ENCODE measurements at places on chromosomes 5 and 9. TPM values are rescaled to one million over a fixed set of nuclear protein-coding genes. Genes with fewer than 3 reads are reported as not detected.

GRCh38 chr9:71001780-71002386 lies 119.5 kb downstream of the TRPM3 start:
- peak; percentile 2 for DNase-seq

GRCh38 chr5:135715267-135716055 lies 119.0 kb upstream of the SLC25A48 start:
- DNase-seq, result no peak

- no peak for DNase-seq
Observed at GRCh38 chr9:105057551-105057950, 129.6 kb upstream of the ABCA1 start.

DNA sequence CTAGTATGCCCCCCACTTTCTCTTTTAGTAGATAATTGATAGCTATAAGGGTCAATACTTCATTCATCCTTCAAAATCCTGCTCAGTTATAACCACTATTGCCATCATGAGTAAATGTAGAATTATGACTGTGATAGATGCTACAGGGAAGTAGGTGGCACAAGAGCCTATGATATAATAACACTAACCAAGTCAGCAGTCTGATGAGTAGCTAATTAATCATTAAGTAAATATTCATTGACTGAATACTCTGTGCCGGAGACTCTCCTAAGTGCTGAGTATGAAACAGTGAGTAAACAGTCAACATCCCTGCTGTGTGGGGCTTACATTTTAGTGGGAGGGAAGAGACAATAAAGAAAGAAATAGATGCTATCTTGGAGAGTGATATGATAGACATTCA lies 430.3 kb upstream of the ZNF462 start:
- DNase-seq, result no peak

DNA sequence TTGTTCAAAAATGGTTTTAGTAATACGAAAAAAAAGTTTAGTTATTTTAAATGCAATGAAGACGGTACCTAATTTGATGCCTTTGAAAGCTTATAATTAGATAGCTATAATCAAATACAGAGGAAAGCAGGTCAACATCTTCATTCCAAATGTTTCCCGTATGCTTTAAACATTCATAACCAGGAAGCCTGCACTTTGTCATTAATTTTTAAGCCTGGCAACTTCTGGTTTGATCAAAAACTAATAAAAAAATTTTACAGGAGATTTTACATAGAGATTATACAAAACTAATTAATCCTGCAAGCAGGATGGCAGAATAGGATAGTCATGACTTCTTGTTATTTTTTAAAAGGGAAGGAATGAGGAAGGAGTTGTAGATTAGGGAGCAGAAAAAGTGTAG lies 353.0 kb downstream of the FBXL17 start:
- no peak for DNase-seq

- DNase-seq, result peak; percentile 19
Observed at GRCh38 chr9:124122813-124123462, 111.4 kb downstream of the LHX2 start.

- DNase-seq, result no peak
Observed at GRCh38 chr9:79080536-79080935, 491.2 kb upstream of the TLE4 start.

- DNase-seq, result no peak
Observed at GRCh38 chr9:100555471-100555870, 22.4 kb upstream of the CAVIN4 start.

DNA sequence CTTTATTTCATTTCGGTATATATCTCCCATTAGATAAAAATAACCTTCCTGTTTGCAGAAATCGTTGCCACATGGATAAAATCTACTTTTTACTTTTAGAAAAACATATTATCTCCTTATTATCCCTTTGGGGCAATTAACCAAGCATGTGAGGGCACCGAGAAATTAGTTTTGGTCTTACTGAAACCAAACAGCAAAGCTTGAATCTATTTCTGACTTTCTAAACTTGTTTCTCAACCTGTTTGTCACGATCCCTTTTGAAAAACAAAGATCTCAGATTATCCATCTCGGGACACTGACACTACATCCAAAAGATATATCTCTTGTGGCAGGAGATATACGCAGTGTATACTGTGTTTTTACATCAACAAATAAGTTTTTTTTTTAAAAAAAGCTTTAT lies 2.3 kb downstream of the TUT7 start:
- DNase-seq, result no peak

DNA sequence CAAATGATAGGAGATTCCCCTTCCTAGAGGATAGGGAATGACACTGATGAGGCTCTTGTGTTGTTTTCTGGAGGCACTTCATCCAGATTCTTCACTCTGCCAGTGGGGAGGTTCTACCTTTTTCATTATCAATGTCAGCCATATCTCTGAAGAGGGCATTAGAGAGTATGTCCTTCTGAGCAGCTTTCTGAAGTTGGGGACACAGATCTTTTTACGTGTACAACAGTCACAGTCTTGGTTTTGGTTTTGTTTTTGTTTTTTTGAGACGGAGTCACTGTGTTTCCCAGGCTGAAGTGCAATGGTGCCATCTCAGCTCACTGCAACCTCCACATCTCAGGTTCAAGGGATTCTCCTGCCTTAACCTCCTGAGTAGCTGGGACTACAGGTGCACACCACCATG lies 22.6 kb downstream of the CENPH start:
- no peak for DNase-seq

- peak; percentile 63 for DNase-seq
Observed at GRCh38 chr9:121294151-121294743, 26.3 kb downstream of the GSN start.

DNA sequence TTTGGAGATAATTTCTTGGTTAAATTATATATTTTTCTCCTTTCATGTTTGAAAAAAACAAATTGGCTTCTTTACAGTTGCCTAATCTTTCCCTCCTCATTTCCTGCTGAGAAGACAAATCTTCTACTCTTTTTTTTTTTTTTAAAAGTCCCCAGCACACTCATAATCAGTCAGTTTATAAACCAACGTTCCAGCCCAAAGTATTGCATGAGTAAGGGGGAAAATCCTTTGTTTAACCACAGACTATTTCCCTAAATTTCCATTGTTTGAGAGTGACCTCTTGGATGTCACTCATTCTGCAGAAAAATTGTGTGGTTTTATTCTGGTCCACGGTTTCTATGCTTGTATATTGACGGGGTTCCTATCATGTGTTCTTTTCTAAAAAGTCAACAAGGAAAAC lies 55.1 kb upstream of the TLR4 start:
- DNase-seq, result no peak

- no peak for DNase-seq
Observed at GRCh38 chr5:94125107-94125506, 383.7 kb upstream of the POU5F2 start.

- DNase-seq, result no peak
Observed at GRCh38 chr9:38003946-38004808, 64.8 kb downstream of the SHB start.

- DNase-seq, result no peak
Observed at GRCh38 chr5:80619086-80619485, 35.4 kb upstream of the MSH3 start.

DNA sequence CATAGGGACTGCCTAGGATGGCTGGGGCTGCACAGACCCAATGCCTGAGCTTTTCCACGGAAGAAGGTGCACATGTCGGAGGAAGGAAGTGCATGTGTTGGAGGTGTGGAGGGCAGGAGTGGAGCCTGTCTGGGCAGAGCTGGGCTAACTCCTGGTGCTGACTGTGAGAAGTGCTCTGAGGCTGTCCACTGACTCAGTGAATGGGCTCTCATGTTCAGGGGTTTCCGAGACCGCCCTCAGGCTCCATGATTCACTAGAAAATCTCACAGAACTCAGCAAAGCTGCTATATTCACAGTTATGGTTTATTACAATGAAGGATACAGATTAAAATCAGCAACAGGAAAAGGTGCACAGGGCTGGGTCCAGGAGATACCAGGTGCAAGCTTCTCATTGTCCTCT lies 37.2 kb downstream of the NTNG2 start:
- no peak for DNase-seq

GRCh38 chr9:123742009-123742767 lies 187.7 kb downstream of the DENND1A start:
- peak; percentile 85 for DNase-seq

DNA sequence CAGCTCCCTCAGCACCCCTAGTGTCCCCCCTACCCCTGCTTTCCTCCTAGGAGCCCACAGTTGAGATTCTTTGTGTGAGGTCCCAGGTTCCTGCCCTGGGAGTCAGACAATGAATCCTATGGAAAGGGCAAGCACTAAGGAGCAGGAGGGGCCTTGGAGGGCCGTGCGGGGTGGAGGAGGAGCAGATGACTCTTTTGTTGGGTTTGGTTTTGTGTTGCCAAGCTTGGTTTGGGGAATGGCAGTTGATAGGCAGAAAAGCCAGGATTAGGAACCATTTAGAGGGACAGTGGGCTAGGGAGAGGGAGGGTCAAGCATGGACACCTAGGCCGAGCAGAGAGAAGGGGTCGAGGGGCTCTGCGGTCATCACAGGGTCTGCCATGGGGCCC lies 61.6 kb upstream of the SPTLC1 start:
- DNase-seq, result no peak

DNA sequence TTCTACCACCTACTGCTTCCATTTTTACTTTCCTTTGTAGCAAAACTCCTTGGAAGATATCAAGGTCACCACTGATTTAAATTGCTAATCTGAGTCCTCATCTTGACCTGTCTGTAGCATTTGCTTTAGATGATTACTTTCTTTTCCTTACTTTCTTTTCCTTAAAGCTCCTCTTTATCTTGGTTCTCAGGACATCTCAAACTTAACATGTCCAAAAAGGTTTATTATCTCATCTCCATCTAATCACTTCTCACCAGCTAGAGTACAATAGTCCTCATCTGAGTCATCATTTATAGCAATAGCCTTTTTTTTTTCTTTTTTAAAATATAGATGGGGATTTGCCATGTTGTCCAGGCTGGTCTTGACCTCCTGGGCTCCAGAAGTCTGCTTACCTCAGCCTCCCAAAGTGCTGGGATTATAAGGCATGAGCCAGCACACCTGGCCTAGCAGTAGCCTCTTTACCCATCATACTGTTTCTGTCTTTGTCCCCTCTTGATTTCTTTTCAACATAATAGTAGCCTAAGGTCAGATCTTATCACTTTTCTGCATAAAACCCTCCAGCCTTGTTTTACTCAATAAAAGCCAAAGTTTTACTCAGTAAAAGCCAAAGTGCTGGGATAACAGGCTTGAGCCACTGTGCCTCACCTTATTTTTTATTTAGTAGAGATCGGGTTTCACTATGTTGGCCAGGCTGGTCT lies 32.9 kb upstream of the GPR21 start:
- DNase-seq, result no peak

DNA sequence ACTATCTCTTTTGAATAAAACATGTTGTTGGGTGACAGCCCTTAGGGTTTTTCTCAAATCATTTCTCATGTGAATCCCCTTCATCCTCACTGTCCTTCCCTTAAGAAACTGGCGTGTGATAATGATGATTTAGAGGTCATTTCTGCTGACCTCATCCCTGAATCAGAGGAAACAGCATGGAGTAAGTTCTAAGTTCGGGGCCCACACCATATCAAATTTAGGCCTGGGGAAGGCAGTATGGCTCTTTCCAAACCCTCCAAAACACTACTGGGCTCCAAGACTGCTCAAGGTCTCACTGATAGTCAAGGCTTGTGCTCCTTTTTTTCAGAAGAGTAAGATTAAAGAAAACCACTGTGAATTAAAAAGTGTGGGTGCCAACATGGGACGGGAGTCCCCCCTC lies 872 bp upstream of the SMIM3 start:
- DNase-seq, result no peak

GRCh38 chr5:141373673-141374317 lies at the start of gene PCDHGA6:
PCDHGA6 (plus strand) TSS chr5:141373891; CDS start chr5:141374084, 193 bp downstream.
- peak; percentile 17 for DNase-seq

DNA sequence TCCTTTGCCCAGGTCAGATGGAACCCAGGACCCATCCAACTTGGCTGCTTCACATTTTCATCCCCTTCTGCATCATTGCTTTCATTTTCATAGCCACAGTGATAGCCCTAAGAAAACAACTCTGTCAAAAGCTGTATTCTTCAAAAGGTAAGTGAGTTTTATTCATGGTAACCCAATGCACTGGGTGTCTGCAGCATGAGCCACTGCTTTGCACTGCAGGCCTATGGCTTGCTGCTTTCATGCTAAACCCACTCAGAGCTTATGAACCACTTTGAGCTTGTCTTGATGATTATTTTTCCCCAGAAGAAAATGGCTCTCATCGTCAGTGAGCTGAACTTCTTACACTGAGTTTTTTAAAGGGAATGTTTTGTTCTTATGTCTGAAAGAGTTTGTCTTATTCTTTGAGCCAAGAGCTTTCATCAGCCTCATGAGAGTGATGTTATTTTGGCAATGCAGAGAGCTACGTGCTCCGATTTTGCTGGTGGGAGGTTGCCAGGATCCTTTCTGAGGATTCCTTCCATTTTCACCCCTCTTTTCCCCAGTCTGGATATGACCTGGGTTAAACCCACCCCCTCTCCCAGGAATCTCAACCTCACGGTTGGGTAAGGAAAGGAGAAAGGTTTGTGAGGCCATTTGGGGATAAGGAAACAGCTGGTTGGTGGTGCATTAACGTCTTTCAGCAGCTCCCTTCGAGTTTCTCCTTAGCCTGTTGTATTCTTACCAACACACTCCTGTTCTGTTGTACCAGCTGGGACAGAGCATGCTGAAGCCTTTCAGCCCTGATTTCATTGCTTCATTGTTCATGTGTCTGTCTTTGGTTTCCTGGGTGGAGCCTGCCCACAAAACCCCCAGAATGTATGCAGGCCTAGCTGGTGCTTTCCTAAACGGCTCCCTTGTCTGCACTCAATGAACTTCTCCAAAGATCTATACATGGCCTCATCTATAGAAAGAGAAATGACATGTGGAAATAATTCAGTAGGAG lies 47.6 kb downstream of the PDCD1LG2 start:
- peak; percentile 81 for DNase-seq

DNA sequence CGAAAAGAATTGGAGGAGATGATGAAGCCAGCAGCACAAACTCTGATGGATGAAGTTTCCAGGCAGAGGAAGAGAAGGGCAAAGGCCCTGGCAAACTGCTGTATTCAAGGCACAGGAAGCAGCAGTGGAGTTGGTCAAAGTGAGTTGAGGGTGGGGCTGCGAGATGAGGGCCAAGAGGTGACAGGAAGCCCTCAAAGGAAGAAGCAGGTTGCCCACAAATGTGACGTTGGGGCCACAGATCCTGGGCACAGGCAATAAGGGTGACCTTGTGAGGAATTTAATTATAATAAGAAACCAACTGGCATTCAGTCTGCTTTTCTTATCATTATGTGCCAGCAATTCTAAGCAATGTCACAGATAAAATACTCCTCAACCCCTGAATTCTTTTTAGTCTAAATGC lies 261.8 kb downstream of the CTNND2 start:
- DNase-seq, result no peak

DNA sequence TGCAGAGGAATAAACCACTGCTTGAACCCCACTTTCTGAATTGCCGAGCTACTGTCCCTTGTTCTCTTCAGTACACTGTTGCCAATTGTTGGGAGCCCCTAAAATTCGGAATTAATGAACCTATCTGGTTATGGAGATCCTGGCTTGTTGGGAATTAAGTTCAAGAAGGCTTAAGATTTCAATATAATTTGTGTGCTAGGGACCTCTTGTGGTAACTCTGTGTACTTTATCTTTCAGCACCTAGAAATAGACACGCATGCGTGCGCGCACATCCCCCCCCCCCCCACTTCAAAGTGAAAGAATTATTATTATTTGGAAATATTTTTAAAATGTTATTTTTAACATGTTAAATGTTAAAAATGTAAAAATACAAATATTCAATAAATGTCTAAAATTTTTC lies 53.3 kb upstream of the FAM169A start:
- peak; percentile 54 for DNase-seq

Gene PCAT7
- 0.13 TPM for total RNA-seq

Gene PCDHB3
- 1.8 TPM for total RNA-seq

Gene CLIC3
- 0.27 TPM for total RNA-seq

Gene RNF208
- total RNA-seq, result 0.18 TPM

Gene GABRA1
- total RNA-seq, result 0.13 TPM

Gene PCDHGA3
- 1.2 TPM for total RNA-seq

Gene IFNA21
- not detected for total RNA-seq

Gene MINAR2
- 0.09 TPM for total RNA-seq

Gene PRLR
- 1.1 TPM for total RNA-seq

Data from muscle of leg (tissue), 16 donors.